ENCODE measurements at places on chromosomes 11 and 22.

GRCh38 chr11:68257477-68258362 is 14.1 kb downstream of the C11orf24 start:
- DNase-seq, result peak; percentile 59

DNA sequence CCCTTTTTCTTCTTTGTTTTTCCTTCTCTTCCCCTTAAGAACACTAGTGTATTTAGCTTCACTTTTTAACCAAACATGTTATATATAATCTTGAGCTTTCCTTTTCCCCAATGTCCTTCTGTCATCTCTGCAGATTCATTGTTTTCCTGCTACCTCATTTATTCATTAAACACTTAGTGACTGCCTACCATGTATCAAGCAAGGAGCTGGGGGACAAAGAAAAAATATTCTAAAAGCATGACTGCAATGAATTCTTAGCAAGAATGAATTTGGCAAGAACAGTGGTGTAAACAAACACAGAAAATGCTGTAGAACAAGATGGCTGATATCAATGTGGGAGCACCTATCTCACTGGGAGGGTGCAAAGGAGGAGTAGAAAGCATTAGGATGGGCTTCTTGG is 247.0 kb upstream of the CCDC90B start:
- no peak for DNase-seq

DNA sequence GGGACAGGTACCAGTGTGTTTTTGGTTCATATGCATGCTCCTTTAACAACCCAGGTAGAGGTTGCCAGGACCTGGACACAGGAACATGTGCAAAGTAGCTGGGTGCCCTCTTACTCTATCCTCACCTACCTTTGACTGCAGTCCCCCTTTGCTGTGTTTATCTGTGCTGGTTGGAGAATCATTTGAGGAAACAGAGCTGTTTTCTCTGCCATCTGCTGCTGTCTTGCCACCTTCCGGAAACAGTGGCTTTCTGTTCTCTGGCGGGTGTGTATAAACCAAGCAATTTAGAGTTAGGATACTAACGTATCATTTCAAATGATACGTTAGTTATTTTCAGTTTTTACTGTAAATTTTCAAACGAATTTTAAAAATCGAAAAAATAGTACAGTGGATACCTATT is 171.9 kb upstream of the TTC12 start:
- no peak for DNase-seq

GRCh38 chr11:112523477-112523876 is 262.8 kb upstream of the PLET1 start:
- no peak for DNase-seq

GRCh38 chr11:117911694-117912093 is 17.5 kb downstream of the TMPRSS13 start:
- DNase-seq, result no peak

DNA sequence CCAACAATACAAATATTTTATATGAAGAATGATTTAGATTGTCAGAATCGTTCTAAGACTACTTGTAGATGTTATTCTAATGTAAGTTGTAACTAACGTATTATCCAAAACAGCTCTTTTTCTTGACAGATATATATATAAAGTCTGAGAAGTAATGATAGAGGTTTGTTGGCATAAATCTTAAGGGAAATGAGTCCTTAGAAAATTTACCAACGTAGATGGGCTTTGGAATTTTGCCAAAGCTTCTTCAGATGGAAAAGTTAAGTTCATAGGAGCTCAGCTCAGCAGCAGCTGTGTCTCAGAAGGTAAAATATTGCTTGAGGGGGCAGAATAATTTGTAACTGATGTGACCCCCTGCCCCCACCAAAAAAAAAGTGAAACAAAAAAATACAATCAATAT is 66.7 kb downstream of the BID start:
- DNase-seq, result no peak

GRCh38 chr22:24502034-24502433 is 6.9 kb downstream of the UPB1 start:
- no peak for DNase-seq

- no peak for DNase-seq
Measured at GRCh38 chr11:117492578-117493251, 165.1 kb downstream of the CEP164 start.

GRCh38 chr11:116123739-116124138 is 619.5 kb upstream of the CADM1 start:
- no peak for DNase-seq
